Right lung (tissue), 10 donors: ENCODE measurements at places on chromosomes 2 and 18. TPM values are rescaled to one million over a fixed set of nuclear protein-coding genes. Genes with fewer than 3 reads are reported as not detected.

DNA sequence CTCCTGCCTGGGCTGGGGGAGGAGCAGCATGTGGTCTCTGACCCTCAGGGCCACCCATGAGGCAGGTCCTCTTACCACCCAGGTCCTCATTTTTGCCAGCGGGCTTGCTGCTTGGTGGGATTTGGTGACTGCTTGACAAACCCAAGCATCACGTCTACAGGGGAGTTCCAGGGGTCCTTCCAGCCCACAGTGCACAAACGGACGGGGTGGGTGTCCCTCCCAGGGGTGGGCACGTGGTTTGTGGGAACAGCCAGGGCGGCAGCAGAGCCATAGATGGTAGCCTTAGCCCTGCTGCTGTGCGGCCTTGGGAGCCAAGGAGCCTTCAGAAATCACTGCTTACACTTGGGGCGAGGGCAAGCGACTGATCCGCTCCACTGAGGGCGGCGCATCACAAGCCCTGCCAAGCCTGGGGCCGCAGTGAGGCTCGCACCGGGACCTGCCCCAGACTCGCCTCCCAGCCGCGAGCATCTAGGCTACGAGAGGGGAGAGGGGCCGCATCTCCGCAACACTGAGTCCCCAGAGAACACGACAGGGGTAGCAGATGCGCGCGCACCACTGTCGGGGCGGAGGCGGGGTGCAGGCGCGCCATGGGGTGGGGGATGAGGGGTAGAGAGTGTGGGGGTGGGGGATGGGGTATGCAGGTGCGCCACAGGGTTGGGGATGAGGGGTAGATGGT lies 36.9 kb downstream of the SNED1 start:
- no peak for DNase-seq

DNA sequence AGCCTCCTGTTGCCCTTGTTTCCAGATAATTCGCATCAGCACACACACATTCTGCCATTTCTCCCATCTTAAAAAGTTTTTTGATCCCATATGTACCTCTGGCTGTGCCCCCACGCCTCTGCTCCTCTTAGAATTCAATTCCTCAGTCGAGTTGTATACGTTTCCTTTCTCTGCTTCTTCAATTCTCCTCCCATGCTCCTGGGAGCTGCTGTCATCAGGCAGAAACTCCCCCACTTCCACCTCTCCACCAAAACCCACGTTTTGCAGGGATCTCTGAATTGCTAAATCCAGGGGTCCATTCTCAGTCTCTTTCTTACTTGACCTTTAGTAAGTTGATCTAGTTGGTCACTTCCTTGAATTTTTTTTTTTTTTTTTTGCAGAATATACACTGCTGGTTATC lies 98.8 kb downstream of the VWA3B start:
- DNase-seq: no peak

- DNase-seq: no peak
Observed at GRCh38 chr2:99880964-99881294, 261.5 kb downstream of the AFF3 start.

DNA sequence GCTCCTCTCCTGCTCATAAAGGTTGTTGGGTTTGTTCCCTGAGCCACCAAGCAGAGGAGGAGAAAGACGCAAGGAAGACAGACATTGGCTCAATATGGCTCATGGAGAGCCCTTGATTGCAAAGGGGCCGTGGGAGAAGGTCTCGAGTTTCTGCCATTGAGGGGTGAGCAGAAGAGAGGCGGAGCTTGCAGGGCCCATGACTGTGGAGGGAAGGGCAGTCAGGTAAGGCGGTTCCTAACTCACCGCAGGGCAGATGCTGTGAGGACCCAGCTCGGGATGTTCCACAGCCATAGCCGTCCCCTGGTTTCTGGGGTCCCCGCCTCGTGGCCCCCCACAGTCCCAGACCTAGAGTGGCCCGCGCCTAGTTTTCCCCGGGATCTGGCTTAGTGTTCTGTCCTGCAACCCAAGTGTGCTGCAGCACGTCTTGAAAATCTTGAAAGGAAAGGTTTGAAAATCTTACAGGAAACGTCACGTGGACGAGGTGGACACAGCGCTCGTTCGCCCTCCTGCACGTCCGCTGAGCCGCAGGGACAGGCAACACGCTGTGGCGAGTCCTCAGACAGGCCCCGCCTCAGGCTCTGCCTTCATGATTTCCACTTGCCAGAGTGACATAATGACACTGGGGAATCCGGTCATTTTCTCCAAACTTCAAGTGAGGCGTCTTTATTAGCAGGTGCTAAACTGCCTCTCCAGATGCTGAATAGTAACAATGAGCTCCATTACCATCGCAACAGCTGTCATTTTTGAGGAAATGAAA lies 105.5 kb upstream of the HDAC4 start:
- DNase-seq: no peak

- no peak for DNase-seq
Observed at GRCh38 chr2:33213648-33214047, 262.8 kb upstream of the RASGRP3 start.

DNA sequence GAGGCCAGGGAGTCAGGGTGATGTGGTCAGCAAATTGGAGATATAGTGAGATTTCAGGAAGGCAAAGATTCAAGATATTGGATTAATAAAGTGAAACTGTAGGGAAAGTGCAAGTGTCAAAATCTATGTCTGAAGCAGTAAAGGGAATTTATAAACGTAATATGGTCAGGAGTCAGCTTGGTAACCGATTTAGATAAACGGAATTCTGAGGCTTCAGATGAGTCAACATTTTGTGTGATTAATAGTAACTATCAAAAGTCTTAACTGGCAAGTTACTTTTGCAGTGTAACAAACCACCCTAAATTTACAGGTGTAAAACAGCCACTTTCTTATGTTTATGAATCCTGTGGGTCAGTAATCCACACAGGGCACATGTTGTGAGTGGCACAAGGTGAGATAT lies 10.9 kb downstream of the MTX2 start:
- DNase-seq: no peak

SAP130 gene
- 26.8 TPM for polyA plus RNA-seq

B3GNT7 gene
- polyA plus RNA-seq: 2.8 TPM

SERPINB12 gene
- not detected for polyA plus RNA-seq

KCNK3 gene
- polyA plus RNA-seq: 33.8 TPM

ERICH2 gene
- polyA plus RNA-seq: 11.2 TPM
